RWPE2 (cell line): ENCODE measurements at places on chromosomes 2 and 18.

DNA sequence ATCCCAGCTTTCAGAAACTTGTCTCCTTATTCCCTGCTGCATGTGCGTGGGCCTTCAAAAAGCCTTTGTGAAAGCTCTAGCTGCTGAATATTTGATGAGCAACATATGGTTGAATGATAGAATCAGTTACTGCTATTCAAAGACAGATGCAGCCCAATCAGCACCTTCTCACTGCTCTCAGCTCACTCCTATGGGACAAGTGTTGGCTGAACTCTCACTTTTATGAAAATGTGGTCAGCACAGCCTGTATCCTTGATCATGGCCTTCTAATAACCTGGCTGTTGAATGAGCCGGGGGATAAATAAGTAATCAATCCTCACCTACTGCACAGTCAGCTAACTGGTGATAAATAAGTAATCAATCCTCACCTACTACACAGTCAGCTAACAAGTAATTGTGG, 103.2 kb downstream of the PIEZO2 start:
- no peak for DNase-seq

DNA sequence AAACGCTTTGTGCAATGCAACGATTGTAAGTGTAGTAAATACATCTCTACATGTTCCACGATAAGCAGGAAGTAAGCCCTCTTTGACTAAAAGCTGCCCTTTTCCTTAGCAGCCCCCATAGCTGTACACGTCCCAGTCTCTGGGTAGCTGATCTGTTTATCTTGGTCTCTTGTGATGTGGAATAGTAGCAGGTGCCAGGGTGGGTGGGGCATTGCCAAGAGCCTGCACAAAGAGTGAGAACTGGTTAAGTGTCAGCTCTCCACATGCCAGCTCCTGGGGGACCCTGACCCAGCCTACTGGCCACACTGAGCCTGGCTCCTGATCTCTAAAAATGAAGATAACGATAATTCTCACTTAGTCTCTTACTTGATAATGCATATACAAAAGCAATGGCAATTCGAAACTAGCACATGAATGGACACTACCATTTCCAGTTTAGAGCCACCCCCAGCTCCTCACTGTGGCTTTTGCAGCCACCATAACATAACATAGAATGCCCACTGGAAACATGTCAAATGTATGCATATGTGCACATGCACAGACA, 92.3 kb downstream of the MYT1L start:
- DNase-seq: no peak

GRCh38 chr2:118693287-118693822, 154.1 kb downstream of the EN1 start:
- DNase-seq: no peak

GRCh38 chr2:184685999-184686841, 87.9 kb downstream of the ZNF804A start:
- no peak for DNase-seq
